ENCODE measurements at places on chromosomes 2 and 18. TPM values are rescaled to one million over a fixed set of nuclear protein-coding genes. Genes with fewer than 3 reads are reported as not detected.
A peak's percentile ranks its signal among the peaks of the same experiment; 100 is the strongest.

The MTCL1 gene
- 1.8 TPM for total RNA-seq

DNA sequence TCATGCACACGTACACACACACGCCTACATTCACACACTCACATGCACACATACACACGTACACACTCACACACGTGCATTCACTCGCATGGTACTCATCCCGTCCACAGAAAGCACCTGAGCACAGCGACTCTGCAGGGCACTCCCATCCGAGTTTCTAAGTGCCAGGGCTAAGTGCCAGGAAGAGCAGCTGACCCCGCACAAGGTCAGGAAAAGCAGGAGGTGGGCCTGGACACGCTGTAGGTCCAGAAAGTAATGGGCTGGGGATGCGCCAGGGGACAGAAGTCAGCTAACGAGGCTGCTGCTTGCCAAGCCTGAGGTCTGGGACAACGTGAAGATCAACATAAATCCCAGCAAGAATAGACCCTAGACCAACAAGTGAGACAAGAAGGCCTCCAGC is 15.8 kb downstream of the ADI1 start:
- no peaks in the 10 kb centered on the region for H3K27me3 ChIP-seq
- H3K27ac ChIP-seq, result no peak overlapping the region
- peaks cover 60% of the 10 kb centered on the region for H3K36me3 ChIP-seq
- peaks cover 2% of the 10 kb centered on the region for H3K4me1 ChIP-seq
- DNase-seq, result no peak

DNA sequence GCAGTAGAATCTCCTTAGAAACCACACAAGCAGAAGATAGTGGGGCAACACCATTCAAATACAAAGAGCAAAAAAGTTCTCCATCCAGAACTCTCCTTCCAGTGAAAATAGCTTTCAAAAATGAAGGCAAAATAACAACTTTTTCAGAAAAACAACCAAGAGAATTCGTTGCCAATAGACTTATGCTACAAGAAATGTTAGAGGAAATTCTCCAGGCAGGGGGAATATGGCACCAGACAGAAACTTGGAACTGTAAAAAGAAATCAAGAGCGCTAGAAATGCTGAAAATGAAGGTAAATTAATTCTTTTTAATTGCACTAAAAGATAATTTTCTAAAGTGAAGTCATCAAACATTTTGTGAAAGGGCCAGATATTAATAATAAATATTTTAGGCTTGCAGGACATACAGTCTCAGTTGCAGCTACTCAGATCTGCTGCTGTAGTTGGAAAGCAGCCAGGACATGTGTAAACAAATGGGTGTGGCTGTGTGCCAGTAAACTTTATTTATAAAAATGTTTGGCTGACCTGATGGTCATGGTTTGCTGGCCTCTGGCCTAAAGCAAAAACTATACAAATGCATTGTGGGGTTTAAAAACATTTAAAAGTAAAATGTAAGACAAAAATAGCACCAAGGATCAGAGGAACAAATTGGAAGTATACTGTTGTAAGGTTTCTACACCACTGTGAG is 73.7 kb upstream of the TGFA start:
- H3K4me1 ChIP-seq, result peaks cover 2% of the 10 kb centered on the region
- peaks cover 12% of the 10 kb centered on the region for H3K27me3 ChIP-seq
- DNase-seq, result no peak
- no peak overlapping the region for H3K4me3 ChIP-seq
- H3K27ac ChIP-seq, result no peak overlapping the region
- H3K36me3 ChIP-seq, result no peaks in the 10 kb centered on the region

- H3K4me1 ChIP-seq, result peaks cover 48% of the 10 kb centered on the region
- no peak overlapping the region for H3K4me3 ChIP-seq
- H3K27ac ChIP-seq, result peak overlapping the region; percentile 80
- H3K27me3 ChIP-seq, result peaks cover 3% of the 10 kb centered on the region
- no peaks in the 10 kb centered on the region for H3K36me3 ChIP-seq
These were observed 301.6 kb upstream of the GULP1 start for GRCh38 chr2:187989925-187990623.
